ENCODE measurements at places on chromosomes 4 and X.

- no peaks in the 10 kb centered on the region for H3K27me3 ChIP-seq
- no peaks in the 10 kb centered on the region for H3K36me3 ChIP-seq
- no peak overlapping the region for H3K4me3 ChIP-seq
- H3K4me1 ChIP-seq, result no peaks in the 10 kb centered on the region
These were observed 1477.2 kb upstream of the TENM3 start for GRCh38 chr4:180766045-180766444.

DNA sequence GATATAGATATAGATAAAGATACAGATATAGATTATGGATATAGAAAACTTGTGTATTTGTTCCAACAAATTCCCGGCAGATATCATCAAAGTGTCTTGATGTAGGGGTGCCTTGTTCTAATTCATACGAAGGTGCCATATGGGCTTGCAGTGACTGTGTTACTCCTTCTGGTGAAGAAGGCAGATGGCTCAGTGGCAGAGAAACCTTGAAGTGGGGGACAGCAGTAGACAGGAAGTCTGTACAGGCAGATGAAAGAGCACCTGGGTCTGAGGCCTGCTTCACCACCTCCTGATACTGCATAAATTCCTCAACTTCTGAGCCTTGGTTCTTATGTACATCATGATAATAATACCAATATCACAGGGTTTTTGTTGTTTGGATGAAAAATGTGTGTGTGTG lies 179.5 kb upstream of the GATB start:
- no peaks in the 10 kb centered on the region for H3K27me3 ChIP-seq
- H3K36me3 ChIP-seq, result no peaks in the 10 kb centered on the region
- no peaks in the 10 kb centered on the region for H3K4me1 ChIP-seq
- H3K27ac ChIP-seq, result no peak overlapping the region
- DNase-seq, result no peak

DNA sequence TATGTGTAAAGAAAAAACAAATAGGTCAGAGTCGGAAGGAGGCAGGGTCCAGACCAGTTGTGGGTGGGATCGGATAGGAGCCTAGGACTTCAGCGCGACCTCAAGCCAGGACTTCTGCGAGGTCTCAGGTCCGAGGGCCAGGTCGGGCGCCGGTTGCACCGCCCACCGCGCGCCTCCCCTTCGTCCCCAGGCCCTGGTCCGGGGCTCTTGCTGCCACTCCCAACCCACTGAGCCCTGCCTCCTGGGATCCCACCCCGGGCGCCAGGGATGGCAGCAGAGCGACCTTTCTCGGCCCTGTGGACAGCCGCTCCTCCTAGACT lies 12.3 kb downstream of the PITX2 start:
- H3K36me3 ChIP-seq, result no peaks in the 10 kb centered on the region
- H3K4me3 ChIP-seq, result no peak overlapping the region
- no peaks in the 10 kb centered on the region for H3K27me3 ChIP-seq
- no peak overlapping the region for H3K27ac ChIP-seq

DNA sequence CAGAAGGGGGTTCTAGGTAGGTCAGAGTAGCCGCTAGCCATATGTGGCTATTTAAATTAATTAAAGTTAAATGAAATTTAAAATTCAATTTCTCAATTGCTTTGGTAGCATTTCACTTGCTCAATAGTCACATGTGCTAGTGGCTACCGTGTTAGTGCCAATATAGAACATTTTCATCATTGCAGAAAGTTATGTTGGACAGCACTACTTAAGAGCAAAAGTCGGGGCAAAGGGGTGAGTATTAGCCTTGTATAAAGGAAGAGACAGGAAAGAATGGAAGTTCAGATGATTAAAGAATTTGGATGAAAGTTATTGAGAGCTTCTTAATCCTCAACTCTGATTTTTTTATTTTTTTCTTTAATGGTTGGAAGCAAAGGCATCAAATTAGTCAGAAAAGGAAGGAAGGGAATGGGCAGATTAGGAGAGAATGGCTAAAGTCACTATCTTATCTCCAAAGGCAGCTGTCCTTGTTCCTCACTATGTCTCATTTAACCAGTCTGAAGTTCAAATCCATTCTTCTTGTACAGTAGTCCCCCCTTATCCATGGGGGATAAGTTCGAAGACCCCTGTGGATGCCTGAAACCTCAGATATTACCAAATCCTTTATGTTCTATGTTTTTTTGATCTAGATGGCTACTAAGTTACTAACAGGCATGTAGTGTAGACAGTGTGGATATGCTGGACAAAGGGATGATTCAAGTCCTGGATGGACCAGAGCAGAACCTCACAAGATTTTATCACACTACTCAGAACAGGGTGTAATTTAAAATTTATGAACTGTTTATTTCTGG lies 22.9 kb downstream of the OCIAD1 start:
- H3K27ac ChIP-seq, result no peak overlapping the region
- DNase-seq, result no peak
- no peaks in the 10 kb centered on the region for H3K27me3 ChIP-seq
- H3K36me3 ChIP-seq, result no peaks in the 10 kb centered on the region
- H3K4me3 ChIP-seq, result no peak overlapping the region
- H3K4me1 ChIP-seq, result no peaks in the 10 kb centered on the region

DNA sequence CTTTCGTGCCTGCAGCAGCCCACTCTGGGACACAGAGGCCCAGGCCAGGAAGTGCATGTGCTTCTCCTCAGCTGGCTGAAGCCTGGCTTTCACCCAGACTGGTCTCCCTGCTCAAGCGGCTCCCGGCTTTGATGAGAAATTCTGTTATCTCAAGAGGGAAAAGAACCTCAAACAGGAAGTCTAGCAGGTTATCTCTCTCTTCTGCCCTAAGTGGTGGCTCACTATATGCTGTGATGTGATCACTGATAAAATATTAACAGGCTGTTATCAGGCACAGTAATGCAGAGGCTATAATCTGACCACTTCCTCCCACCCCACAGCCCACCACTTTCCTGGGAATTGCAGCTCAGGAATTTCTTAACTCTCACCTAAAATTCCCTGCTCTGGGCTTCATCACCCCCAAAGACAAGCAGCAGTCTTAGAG lies 13.3 kb downstream of the CLDN2 start:
- H3K27me3 ChIP-seq, result no peaks in the 10 kb centered on the region
- H3K27ac ChIP-seq, result no peak overlapping the region
- no peak overlapping the region for H3K4me3 ChIP-seq
- no peak for DNase-seq

- no peaks in the 10 kb centered on the region for H3K27me3 ChIP-seq
- H3K27ac ChIP-seq, result no peak overlapping the region
- no peaks in the 10 kb centered on the region for H3K4me1 ChIP-seq
- DNase-seq, result no peak
These were observed 331.5 kb downstream of the RPA4 start for GRCh38 chrX:97215186-97215585.

GRCh38 chrX:155094468-155095061 lies 23.3 kb downstream of the BRCC3 start:
- no peaks in the 10 kb centered on the region for H3K36me3 ChIP-seq
- DNase-seq, result no peak
- H3K27me3 ChIP-seq, result no peaks in the 10 kb centered on the region
- H3K4me1 ChIP-seq, result no peaks in the 10 kb centered on the region

GRCh38 chrX:101759000-101759399 lies 99.3 kb upstream of the ARMCX2 start:
- H3K27ac ChIP-seq, result no peak overlapping the region
- no peaks in the 10 kb centered on the region for H3K4me1 ChIP-seq
- no peaks in the 10 kb centered on the region for H3K36me3 ChIP-seq
- H3K27me3 ChIP-seq, result no peaks in the 10 kb centered on the region

DNA sequence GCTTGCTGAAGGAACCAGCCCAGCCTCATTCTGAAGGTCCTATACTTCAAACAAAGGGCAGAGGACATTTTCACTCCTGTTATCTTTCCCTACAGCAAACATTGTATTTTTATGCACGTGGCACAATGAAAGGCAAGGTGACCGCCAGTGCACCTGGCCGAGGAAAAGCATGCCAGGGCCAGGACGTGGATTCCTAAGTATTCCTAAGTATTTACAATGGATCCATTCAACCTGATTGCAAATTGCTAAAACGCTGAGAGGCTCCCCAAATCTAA lies 127.9 kb upstream of the FTHL17 start:
- no peak overlapping the region for H3K4me3 ChIP-seq
- no peaks in the 10 kb centered on the region for H3K36me3 ChIP-seq
- no peak for DNase-seq

GRCh38 chr4:82260632-82261031 lies 113.2 kb downstream of the HNRNPD start:
- no peaks in the 10 kb centered on the region for H3K36me3 ChIP-seq
- no peaks in the 10 kb centered on the region for H3K4me1 ChIP-seq
- DNase-seq, result no peak
- H3K4me3 ChIP-seq, result no peak overlapping the region
- H3K27ac ChIP-seq, result no peak overlapping the region

GRCh38 chr4:173161311-173161710 lies 7.3 kb upstream of the GALNT7 start:
- no peaks in the 10 kb centered on the region for H3K36me3 ChIP-seq
- DNase-seq, result no peak
- H3K4me1 ChIP-seq, result no peaks in the 10 kb centered on the region
- H3K27me3 ChIP-seq, result no peaks in the 10 kb centered on the region

- H3K36me3 ChIP-seq, result no peaks in the 10 kb centered on the region
- no peak for DNase-seq
- H3K27ac ChIP-seq, result no peak overlapping the region
- no peak overlapping the region for H3K4me3 ChIP-seq
These were observed 97.6 kb downstream of the RAB28 start for GRCh38 chr4:13386405-13387107.

Measured in ovary (tissue), 10 donors.